ENCODE measurements at places on chromosomes 12 and 14.

GRCh38 chr14:33686218-33686617, 264.7 kb downstream of the EGLN3 start:
- DNase-seq: no peak

GRCh38 chr14:95703805-95704204, 10.1 kb downstream of the TCL1A start:
- no peak for DNase-seq

DNA sequence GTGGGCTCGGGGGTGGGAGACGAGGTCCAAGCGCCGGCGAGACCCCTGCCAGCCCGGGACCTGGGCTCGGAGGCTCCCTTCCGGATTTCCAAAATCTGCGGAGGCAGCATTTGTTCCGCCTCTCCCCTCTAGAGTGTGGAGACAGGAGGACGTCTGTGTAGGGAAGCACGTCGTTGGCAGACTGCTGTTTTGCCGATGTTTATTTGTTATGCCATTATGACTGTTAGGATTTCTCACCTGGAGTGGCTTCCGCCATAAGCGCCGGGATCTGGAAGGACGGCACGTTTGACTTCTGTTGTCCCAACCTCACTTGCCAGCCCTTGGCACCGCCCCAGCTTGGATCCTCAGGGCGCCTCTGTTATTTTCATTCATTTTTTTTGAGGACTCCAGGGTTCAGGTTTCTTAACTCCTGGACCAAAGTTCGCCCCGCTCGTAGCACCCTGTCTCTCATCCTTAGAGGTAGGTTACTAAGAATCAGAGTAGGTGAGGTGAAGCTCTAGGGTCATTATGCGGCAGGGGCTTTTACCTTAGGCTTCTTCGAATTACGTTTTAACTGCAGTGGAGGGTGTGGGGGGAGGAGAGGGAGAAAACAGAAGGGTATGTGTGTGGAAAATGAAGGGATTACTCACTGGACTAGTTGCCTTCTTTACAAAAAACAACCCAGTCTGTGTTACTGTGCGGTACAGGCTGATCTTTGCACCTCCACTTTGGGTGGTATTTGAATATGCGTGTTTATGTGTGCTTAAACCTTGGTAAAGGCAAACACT, 547 bp upstream of the PYGL start:
- DNase-seq: no peak

DNA sequence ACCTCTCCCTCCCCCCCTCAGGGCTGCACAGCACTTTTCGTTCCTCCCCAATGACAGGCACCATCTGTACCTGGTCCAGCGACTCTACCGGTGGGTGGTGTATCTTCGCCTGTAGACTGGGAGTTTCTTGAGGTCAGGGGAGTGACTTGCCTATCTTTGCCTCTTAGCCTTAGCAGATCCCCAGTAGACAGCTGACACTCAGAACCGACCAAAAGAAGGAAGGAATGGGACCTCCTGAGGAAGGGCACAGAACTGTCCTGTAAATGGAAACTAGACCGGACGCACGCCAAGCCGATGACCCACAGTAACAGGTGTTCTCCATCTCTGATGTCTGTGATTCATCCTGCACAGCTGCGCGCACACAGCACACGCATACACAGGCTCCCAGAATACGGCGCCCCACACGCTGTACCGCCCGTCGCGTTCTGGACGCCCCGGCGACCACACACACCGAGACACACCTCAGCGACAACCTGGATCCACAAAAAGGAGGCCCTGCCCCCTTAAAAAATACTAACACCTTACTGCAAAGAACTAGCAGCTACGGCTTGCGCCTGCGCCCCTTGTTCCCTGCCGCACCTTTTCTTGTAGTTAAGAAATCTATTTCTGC, 673 bp upstream of the TTC9 start:
- no peak for DNase-seq

- no peak for DNase-seq
Measured at GRCh38 chr12:105226219-105226618, 9.8 kb downstream of the APPL2 start.

- DNase-seq: no peak
Measured at GRCh38 chr12:58302487-58303011, 361.2 kb downstream of the ATP23 start.

GRCh38 chr12:131040491-131040890, 86.8 kb downstream of the ADGRD1 start:
- no peak for DNase-seq
